ENCODE measurements at places on chromosomes 1 and 21. TPM values are rescaled to one million over a fixed set of nuclear protein-coding genes. Genes with fewer than 3 reads are reported as not detected.

SLC22A15 gene
- 2.6 TPM for total RNA-seq

- peak; percentile 3 for DNase-seq
Observed at GRCh38 chr1:10726355-10726754, 70.1 kb downstream of the CASZ1 start.

- DNase-seq: no peak
Observed at GRCh38 chr1:38546636-38547035, 312.9 kb downstream of the RRAGC start.

DNA sequence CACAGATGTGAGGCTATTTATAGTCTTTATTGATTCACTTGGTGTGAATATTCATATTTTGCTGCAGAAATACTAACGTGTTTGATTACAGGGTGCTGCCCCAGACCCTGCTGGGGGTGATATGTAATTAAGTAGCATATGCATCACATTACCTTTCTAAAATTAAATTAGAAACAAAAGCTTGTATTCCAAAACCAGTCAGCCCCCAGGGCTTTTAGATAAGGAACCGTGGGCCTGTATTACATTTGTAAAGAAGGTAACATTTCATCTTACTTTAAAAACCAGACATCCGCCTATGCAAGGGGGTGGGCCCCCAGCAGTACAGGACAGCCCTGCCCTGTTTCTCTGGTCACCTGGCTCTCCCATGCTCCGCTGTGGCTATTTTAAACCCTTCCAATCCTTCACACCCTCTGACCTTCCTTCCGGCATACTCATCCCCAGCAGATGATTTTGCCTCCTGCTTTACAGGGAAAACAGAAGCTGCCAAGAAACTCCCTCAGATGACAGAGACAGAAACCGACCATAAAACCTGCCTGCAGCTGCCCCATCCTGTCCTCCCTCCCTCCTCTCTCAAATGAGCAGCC is 22.0 kb upstream of the KCNC4 start:
- no peak for DNase-seq

DNA sequence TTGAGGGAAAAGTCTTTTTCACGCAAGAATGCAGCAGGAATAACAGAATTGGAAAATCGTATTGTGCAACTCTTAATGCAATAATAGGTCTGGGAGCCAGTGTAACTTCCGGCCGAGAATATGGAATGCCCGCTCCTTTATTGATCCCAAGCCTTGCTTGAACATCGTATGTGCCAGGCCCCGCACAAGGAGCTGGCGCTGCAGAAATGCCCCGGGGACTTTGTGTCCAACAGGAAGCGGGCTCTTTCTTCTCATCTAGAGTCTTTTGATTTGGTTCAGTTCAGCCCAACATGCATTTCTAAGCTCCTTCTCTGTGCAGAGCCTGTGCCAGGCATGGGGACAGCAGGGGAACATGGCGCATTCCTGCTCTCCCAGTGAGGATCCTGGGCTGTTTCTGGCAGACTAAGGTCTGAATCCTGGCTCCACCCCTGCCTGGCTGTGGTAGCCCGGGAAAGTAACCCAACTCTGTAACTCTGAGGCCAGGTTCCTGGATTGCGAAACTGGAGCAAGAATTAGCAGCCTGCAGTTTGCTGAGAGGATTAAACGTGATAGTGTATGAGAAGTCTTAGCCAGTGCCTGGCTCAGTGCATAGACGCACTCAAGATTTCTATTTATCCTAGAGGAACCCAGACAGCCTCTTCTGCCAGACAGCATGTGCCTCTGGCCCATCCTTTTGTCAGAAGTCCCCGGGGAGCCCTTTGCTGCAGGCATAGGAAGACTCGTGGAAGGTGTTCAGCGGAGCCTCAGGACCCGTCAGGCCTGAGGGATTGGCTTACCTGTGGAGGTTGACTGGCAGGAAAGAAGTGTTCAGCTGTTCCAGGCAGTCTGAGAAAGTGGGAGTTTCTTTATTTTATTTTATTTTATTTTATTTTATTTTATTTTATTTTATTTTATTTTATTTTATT is 987 bp upstream of the CDCP2 start:
- DNase-seq: peak; percentile 7

DNA sequence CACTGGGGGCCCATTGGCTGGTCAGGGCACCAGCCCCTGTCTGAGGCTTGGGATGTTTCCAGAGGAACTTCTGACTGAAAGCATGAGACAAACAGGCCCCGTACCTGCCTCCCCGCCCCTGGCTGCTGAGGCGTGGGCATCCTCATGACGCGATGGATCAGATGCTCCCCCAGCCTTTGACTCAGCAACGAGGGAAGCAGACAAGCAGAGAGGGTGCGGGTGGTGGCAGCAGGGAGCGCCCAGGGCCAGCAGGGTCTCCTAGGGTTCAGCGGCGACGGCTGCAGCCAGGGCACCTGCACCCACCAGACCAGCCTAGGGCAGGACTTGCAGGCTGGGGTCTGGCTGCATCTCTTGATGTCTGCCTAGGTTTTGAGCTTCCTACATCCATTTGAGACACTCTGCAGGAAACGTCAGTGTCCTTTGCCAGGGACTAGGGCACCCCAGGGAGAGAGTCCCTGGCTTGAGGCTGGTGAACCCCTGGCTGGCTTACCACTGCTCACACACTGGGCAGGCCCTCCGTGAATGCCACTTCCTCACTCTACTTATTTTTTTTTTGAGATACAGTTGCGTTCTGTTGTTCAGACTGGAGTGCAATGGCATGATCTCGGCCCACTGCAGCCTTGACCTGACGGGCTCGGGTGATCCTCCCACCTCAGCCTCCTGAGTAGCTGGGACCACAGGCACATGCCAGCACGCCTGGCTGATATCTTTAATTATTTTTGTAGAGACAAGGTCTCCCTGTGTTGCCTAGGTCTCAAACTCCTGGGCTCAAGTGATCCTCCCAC is 63.3 kb downstream of the DHRS3 start:
- DNase-seq: no peak

Data from epithelial cell of proximal tubule (primary cell).